ENCODE measurements at places on chromosomes 7 and 10.
A peak's percentile ranks its signal among the peaks of the same experiment; 100 is the strongest.

DNA sequence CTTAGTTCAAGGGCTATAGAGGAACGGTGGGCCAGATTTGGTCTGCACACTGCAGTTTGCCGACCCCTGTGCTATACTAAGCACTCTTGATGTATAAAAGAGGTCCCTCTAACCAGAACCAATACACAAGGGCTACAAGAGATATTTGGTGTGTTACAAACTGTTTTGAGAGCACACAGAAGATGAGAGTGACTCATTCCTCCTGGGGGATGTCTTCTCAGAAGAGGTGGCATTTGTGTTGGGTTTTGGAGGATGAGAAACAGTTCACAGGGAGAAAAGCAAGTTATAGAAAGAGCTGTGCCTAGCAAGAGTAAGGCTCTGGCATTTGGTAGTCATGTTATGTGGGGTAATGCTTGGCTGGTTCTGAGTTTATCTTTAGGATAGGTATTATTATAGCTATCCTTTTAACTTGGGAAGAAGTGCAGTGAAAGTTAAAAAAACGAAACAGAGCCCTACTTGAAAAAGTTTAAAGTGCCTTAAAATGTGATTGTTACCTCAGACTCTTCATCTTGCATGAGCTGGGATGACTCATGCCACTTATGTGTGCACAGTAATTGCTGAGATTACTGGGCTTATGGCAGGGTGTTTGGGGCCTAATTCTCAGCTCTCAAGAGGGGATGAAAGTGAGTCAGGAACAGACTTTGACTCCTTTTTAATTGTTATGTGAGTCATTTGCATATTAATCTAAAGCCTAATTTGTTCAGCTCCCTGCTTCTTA, 160.4 kb downstream of the KIF20B start:
- no peak for DNase-seq

GRCh38 chr7:131476740-131477139, 79.7 kb downstream of the PODXL start:
- DNase-seq = no peak

GRCh38 chr7:158449942-158450341, 137.7 kb downstream of the PTPRN2 start:
- DNase-seq = no peak

DNA sequence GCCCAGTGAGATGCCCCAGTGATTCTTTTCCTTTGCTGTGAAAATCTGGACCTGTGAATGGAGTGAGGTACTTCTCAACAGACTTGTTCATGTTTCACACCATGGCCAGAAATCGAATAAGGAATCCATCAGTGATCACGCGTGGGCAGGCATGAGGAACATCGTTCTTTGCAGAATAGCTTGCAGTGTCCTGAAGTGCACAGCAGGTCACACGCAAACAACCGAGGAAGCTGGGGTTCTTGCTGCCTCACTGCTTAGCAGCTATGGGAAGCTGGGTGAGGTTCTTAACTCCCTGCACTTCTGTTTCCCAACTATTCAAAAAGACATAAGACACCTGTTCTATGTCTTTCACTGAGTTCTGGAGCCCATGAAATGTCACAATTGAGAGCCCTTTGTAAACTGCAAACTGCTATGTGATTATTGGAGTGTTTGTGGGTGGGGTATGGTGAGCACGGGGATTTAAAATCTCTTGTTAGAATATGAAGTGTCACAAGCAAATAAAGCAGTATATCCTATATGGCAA, 253.4 kb downstream of the KIAA1217 start:
- DNase-seq = no peak

GRCh38 chr7:106421181-106421762, 136.5 kb upstream of the NAMPT start:
- DNase-seq = peak; percentile 4

DNA sequence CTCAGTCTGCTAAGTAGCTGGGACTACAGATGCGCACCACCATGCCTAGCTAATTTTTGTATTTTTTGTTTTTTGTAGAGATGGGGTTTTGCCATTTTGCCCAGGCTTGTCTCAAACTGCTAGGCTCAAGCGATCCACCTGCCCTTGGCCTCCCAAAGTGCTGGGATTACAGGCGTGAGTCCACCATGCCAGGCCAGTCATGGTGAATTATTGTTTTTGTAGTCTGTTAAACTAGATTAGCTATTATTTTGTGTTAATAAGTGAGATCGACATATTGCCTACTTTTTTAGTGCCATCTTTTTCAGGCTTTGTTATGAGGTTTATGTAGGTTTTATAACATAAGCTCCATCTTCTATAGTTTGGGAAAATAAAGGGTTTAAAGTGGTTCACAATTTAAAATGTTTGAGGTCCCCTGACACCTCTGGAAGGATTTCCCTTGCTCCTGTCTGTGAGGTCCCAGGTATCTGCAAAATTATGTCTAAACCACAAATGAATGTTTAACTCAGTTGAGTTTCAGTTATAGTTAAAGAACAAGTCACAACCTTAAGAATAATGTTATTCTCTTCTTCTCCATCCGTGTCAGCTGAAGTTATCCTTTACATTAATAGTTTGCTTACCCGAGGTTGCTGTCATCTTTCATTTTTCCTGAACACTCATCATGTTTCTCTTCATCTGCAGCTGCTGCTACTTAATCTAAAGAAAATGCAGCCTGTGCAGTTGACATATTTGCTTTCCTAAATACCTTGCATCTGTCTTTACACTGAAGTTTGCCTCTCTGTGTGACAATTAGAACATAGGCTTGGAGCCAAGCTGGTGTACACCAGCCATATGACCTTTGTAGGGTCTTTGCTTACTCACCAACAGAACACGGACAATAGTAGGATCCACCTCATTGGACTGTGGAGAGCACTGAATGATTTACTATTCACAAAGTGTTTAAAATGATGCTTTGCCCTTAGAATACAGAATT, 8.9 kb upstream of the VSTM4 start:
- no peak for DNase-seq

DNA sequence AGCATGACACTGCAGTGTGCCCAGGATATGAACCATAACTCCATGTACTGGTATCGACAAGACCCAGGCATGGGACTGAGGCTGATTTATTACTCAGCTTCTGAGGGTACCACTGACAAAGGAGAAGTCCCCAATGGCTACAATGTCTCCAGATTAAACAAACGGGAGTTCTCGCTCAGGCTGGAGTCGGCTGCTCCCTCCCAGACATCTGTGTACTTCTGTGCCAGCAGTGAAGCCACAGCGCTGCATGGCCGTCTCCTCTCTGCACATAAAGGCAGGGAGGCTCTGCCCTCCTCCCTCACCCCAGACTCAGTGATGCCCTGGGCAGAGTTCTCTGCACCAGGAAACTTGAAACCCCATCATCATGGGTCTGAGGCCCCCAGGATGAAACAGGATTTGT, 70.7 kb upstream of the PRSS58 start:
- no peak for DNase-seq

- DNase-seq = no peak
These were observed 110.7 kb downstream of the AKR1D1 start for GRCh38 chr7:138186951-138187351.

- DNase-seq = no peak
These were observed 606.2 kb downstream of the LRMDA start for GRCh38 chr10:76037531-76038155.

DNA sequence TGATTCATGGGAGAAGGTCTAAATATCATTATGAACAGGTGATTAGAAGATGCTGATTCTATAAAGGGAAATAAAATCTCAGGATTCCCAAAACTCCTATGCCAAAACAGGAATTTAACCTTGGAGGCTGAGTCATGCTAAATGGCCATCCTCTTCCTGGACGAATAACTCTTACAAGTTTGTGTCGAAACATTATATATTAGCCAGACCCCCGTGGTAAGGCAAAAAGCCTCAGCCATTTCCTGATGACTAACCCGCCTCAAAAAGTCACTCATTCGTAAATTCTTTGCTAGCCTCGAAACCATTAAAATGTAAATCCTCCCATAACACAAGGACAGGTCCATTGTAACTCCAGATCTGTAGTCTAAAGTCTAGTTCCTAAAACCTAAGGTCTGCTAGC, 32.0 kb downstream of the CUL2 start:
- DNase-seq = no peak

- no peak for DNase-seq
These were observed 39.8 kb upstream of the EPC1 start for GRCh38 chr10:32386623-32387260.

- DNase-seq = no peak
These were observed 338.9 kb upstream of the MBL2 start for GRCh38 chr10:53111529-53111928.

- no peak for DNase-seq
These were observed 154.4 kb downstream of the CACNB2 start for GRCh38 chr10:18294633-18295032.
